Renal cortex interstitium (tissue), 15 donors: ENCODE measurements at places on chromosomes 7 and 10. TPM values are rescaled to one million over a fixed set of nuclear protein-coding genes. Genes with fewer than 3 reads are reported as not detected.

- DNase-seq: no peak
These were observed 319.4 kb upstream of the FZD8 start for GRCh38 chr10:35961501-35961900.

MNX1 gene
- 0.06 TPM for polyA plus RNA-seq

DNA sequence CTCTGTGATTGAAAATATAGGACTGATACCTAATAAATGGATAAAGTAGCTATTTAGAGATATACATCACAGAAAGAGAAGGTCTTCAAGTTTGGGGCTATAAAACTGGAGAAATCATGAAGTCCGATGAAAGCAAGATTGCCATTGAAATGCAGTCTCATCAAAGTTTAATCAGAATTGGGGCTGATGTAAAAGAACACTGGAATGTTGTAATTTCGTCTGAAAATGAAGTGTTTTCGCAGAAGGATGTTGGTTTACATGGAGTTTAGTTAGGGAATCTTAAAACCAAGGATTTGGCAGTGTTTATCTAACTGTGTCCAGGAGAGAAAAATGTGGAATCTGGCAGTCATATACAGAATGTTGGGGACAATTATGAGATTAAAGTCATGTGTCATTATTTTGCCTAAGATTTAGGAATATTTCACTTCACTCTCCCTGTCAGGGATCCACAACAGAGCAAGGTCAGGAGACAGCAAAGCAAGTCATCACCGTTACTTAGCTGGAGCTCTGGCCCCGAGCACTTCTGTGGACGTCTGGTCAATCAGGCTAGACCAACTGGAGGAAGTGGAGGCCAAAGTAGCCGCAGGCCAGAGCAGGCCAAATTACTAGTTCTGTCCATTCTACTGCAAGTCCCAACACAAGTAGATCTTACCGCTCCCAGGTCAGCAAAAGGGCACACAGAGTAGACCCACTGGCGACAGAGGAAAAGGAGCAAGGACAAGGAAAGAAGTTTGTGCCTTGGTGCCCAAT, 37.0 kb downstream of the EPDR1 start:
- no peak for DNase-seq

TMEM270 gene
- not detected for polyA plus RNA-seq

PTPRE gene
- 7.8 TPM for polyA plus RNA-seq

GRCh38 chr7:85119934-85120333, 66.9 kb downstream of the SEMA3D start:
- DNase-seq: no peak

- DNase-seq: no peak
These were observed 304.4 kb downstream of the ZEB1 start for GRCh38 chr10:31623466-31623865.

DNA sequence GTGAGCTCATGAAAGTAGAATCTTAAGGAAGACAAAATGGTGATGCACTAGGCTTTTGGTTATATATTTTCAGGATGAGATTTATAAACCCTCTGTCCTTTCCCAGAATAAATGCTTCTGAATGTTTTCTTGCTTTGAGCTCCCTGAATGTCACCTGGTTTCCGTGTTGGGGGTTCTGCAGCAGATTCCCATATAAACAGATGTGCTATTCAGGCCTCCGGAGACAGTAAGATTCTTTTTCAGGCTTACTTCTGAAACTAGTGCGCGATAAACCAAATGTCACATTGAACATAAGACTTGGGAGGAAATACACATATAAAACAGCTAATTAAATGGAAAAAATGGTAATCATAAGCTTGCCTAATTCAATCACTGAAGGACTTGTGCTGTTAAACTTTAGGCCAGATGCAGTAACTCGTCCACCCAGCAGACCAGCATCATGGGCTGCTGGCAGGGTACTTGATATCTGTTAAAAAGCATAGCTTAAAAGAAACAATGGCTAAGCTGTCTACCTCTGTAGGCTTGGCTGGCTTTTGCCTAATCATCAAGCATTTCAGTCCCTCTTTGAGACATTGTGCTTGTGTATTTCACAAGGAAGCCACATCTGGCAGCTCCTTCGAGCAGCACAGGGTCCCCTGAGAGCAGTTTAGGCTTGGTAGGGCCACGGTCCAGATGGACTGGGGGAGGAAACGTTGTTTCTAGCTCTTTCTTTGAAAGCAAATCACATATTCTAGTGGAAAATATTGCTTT, 281.2 kb upstream of the KIAA1217 start:
- no peak for DNase-seq

DNA sequence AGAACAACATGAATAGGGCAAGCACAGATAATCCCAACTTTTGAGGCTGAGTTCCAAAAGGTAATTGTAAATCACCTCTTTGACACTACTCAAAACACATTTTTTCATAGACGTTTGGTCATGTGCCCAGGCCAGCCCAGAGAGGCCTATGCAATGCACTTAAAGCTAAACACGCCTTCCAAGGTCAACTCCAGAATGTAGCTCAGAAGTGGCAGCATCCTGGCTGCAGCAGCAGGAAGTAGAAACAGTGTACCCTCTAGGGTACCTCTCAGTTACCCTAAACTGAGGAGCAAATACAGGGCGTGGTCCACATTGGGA, 58.7 kb downstream of the OSBPL3 start:
- DNase-seq: no peak
